Fibroblast of the conjunctiva (primary cell): ENCODE measurements at places on chromosomes 2 and 18.

GRCh38 chr18:28281400-28281799, 104.5 kb upstream of the CDH2 start:
- DNase-seq, result no peak

DNA sequence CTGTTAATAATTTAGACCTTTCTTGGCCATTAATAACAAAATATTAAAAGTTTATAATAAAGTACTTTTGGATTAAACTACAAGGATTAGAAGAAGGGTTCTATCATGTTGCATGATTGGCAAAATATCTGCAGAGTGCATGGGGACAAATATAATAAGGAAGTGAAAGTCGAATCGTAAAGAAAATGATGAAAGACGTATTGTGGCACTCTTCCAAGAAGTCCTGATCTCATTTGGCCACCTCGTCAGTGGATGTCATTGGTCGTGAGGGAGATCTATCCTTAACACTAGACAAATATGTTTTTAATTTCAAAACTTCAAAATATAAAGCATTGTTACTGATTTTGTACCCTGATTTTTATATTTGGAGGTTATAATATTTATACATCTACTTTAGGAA, 197.7 kb upstream of the STON1 start:
- no peak for DNase-seq

GRCh38 chr2:119257198-119257597, 33.6 kb downstream of the STEAP3 start:
- no peak for DNase-seq

DNA sequence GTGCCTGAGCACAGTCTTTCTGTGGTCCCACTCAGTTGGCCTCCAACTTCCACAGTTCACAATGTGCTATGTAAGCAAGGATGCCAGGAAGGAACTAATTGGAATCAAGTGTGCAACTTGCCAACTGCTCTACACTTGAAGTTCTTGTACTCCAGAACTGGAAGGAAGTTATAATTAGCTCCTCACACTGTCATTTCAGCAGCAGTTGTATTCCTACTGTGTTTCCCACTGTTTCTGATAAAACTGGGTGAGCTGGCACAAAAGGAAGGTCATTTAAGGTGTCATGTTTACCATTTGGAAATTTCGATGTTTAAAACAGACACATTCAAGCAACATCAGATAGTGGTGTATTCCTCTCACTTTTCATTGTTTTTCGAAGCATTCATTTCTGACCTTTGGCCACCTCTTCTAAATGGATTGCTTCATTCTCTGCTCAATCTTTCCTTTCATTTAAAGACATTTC, 84.2 kb downstream of the ANTXR1 start:
- DNase-seq, result no peak

- DNase-seq, result peak; percentile 8
Observed at GRCh38 chr2:67561457-67561965, 164.4 kb downstream of the ETAA1 start.

- DNase-seq, result no peak
Observed at GRCh38 chr18:37188016-37188791, 359.3 kb downstream of the KIAA1328 start.

GRCh38 chr2:153403940-153404339, 74.6 kb downstream of the RPRM start:
- DNase-seq, result no peak

DNA sequence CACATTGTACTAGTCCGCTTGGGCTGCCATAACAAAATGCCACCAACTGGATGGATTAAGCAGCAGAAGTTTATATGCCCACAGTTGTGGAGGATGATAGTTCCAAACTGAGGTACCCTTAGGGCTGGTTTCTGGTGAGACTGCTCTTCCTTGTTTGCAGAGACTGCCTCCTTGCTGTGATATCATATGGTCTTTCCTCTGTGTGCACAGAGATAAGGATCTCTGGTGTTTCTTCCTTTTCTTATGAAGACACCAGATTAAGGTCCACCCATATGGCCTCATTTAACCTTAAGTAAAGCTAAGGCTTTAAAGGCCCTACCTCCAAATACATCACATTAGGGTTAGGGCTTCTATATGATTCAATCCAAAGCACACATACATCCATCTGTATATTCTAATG, 738.2 kb upstream of the GCFC2 start:
- DNase-seq, result no peak

DNA sequence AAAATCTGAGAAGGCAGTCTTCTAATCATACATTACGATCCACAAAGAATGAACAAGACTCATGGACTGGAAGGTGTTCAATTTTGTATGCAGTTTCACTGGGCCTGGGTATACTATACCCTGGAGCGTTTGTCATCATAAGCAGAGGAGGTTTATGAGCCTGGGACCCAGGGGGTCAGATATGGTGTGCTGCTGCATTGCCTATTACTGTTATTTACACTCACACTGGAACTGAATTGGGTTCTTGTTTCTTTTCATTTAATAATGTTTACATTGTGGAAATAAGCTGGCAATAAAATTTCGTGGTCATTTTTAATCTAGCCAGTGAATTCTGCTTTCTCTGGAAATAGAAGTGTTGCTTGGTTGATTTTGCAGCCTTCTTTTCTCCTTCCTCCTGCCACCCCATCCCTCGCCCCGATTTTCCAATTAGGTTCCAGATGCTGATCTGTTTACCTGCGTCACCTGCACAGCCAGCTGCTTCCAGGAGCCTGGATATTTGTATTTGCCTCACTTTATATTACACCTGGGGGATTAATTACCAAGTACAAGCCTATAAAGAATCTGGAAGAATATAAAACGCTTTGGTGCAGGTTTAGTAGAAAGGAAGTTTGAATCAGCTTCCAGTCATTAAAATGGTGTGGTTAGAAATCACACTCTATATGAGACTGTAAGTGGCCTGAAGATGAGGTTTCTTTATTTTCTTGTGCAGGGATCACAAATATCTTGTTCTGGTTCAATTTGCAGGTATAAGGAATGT, 234.4 kb downstream of the SOCS6 start:
- no peak for DNase-seq

GRCh38 chr2:149070681-149071320, 32.3 kb downstream of the LYPD6B start:
- no peak for DNase-seq
